Frontal cortex (tissue), 4 donors: ENCODE measurements at places on chromosomes 7 and 10.

DNA sequence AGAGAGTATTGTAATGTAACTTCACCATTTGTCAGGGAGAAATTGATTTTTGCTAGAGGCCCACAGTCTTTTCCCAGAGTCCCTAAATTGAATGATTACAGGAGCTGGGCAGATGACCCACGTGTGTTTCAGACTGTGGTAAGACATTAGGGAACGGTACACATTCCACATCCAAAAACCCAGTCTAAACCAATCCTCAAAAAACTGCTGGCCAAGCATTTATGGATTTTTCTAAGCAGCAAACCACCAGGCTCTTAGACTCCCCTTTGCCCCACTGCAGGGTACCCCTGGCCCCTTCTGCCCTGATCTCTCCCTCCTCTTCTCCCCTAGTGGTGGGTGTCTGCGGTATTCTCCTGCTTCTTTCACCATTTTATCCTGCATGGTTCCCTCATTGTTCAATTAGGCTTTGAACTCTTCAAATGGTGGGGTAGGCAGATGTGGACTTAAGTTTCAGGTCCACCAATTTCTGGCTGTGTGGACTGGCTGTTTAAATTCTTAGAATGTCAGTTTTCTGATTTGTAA lies 135.5 kb upstream of the SORCS3 start:
- DNase-seq = no peak

DNA sequence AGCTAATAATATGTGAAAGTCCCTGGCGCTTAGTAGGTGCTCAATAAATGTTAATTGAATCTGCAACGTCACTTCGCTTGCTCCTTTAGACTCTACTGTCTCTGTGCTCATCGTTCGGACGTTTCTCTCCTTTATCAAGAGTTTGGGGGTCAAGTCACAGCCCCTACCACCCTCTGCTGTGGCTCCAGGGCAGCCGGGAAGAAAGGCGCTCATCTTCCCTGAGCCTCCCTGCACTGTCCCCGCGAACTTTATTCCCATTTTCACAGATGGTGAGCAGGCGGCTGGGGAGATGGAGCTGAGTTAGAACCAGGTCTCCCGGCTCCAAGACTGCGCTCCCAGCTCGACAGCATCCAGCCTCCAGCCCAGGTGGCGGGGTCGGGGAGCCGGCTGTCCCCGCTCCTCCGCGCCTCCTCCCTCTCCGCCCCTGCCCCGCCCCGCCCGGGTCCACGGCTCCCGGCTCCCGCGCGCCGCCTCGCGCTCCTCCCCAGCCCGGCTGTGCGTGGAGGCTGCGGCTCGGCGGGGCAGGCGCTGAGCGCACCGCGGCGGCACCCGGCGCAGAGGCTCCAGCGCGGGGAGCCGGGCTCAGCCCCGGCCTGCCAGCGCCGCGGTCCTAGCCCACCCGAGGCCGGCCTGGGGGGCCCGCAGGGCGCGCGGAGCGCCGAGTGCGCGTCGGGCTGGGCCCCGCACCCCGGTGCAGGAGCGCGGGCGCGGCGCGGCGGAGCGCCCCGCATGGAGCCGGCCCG lies at the start of gene CLEC2L:
Gene CLEC2L, plus strand, starts transcription at position 487 of the 743 bp plus-strand sequence. Its CDS starts 243 bp downstream, at position 730.
- DNase-seq = peak; percentile 58

- DNase-seq = no peak
These were observed 93.3 kb downstream of the DLG5 start for GRCh38 chr10:77833225-77833624.

- no peak for DNase-seq
These were observed 15.6 kb upstream of the ZNF25 start for GRCh38 chr10:37992083-37992482.

GRCh38 chr10:62856021-62856420 lies 39.9 kb upstream of the EGR2 start:
- DNase-seq = no peak

- DNase-seq = no peak
These were observed 47.3 kb upstream of the TMEM213 start for GRCh38 chr7:138750473-138750872.

DNA sequence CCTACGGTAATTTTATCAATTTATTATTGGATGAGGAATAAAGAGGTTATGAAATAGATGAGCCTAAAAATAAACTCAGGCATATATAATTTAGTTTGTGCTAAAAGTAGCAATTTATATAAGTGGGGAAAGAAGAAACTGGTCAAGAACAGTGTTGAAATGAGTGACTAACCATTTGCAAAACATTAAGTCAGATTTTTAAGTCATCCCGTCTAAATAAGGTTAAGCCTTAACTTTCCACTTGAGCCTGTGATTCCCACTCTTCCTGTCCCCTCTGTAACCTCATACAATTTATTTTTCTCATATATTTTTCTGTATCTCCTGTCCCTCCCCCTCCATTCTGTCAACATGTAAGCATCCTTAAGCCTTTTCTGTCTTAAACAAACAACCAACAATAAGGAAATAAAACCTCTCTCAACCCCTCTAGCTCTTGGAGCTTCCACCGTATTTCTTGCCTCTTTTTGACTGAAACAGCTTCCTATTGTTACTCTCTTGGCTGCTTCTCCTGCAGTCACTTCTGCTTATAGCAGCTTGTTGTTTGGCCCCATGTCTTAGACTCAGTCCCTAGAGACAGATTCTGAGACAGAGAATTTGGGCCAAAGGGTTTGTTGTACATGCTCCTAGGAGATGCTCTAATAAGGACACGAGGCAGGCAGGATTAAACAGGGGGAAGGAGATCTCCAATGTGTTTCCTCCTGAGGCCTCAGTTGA lies 109.7 kb downstream of the GNAI1 start:
- DNase-seq = no peak

GRCh38 chr7:12715372-12716133 lies 28.1 kb downstream of the ARL4A start:
- peak; percentile 12 for DNase-seq

DNA sequence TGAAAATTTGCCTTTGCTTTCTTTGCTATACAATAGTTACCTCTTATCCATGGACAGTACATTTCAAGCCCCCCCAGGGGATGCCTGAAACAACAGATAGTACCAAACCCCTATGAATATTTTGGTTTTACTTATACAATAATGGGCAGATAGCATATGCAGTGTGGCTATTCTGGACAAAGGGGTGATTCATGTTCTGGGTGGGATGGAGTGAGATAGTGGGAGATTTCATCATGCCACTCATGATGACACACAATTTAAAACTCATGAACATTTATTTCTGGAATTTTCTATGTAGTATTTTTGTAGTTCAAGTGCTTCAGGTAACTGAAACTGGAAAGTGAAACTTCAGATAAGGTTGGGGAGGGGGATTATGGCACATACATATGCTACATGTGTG lies 12.0 kb downstream of the STARD3NL start:
- no peak for DNase-seq

DNA sequence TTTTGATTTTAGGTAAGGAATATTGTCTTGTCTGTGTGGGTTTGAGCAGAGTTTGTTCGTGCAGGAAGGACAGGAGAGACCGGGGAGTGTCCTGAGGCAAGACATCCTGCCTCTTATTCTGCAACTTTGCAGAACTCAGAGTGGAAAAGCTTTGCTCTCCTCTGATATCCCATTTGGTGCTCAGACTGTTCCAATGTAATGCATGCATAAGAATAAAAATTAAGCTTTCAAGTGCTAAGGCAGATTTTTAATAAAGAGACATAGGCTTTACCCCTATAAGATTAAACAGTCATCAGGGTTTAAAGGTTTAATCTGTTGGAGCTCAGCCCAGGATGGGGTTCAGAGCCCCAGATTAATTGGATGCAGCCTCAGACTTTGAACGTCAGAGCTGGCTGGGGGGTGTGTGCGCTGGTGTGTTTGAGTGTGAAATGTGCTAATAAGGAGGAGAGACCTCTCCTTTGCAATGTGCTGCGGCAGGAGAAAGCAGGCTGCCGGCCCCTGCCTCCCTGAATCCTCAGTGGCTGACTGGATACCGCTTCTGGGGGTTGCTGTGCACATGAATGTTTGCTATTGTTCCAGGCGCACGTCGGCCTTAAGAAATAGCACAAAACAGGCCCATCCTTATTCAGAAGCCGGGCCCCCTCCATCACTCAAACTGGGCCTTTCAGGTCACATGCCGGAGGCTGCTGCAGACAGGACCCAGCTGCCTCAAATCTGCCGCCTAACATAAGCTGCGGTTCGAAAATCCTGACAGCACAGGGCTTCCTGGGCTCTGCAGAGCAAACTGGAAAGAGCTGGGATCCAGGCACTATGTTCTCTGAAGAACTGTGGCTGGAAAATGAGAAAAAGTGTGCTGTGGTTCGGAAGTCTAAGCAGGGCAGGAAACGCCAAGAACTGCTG lies 84.1 kb upstream of the PRR15 start:
- DNase-seq = no peak

- no peak for DNase-seq
These were observed 214.5 kb downstream of the MBL2 start for GRCh38 chr10:52558090-52558489.

GRCh38 chr10:91190388-91190870 lies 30.0 kb upstream of the PCGF5 start:
- DNase-seq = peak; percentile 27

GRCh38 chr7:157652954-157653826 lies 316.4 kb downstream of the DNAJB6 start:
- DNase-seq = no peak

GRCh38 chr10:33132626-33133025 lies 174.6 kb upstream of the ITGB1 start:
- no peak for DNase-seq

DNA sequence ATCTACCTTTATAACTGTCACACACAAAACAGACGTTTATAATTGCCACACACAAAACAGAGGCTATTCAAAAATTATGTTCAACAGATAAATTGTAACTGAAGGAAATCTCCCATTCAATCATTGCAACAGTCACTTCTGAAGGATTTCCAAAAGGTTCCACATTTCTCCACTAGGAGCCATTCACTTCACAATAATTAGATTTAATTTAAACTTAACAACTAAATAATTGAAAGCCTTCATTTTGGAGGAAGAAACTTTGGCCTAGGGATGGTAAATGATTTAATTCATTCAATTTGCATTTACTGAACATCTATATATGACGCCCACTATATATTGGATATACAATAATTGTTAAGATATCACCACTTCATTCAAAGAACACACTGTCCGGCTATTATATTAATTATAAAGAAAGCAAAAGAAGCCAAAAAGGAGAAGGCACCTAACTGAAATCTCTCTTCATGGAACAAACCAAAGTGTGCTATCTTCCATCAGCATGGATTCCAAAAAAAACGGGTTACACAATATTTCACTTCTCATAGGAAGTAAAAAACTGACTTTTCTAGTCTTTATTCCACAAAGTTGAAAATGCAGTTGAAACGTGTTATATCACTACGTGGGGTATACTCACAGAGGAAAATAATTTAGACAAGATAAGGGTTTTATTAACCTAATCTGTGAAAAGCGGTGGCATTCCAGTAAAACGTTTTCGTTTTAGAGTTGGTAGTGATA lies 1.7 kb downstream of the ATAD1 start:
- DNase-seq = no peak

GRCh38 chr7:104627516-104627915 lies 299.1 kb downstream of the LHFPL3 start:
- DNase-seq = no peak

- DNase-seq = no peak
These were observed 307.7 kb downstream of the MDFIC start for GRCh38 chr7:115229401-115230105.

DNA sequence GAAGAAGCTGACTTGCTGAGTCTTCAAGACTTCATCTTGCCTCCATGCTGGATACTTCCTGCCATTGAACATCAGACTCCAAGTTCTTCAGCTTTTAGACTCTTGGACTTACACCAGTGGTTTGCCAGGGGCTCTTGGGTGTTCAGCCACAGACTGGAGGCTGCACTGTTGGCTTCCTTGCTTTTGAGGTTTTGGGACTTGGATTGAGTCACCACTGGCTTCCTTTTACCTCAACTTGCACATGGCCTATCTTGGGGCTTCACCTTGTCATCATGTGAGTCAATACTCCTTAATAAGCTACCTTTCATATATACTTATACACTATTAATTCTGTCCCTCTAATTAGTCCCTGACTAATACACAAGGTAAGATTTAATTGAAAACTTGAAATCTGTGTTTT lies 361.7 kb upstream of the SEMA3C start:
- DNase-seq = no peak

GRCh38 chr10:5890452-5890915 lies 441 bp downstream of the FBH1 start:
- DNase-seq = no peak

GRCh38 chr10:50614444-50615137 lies 9.2 kb downstream of the SGMS1 start:
- no peak for DNase-seq

- no peak for DNase-seq
These were observed 1028.7 kb downstream of the XPNPEP1 start for GRCh38 chr10:108894402-108895301.

DNA sequence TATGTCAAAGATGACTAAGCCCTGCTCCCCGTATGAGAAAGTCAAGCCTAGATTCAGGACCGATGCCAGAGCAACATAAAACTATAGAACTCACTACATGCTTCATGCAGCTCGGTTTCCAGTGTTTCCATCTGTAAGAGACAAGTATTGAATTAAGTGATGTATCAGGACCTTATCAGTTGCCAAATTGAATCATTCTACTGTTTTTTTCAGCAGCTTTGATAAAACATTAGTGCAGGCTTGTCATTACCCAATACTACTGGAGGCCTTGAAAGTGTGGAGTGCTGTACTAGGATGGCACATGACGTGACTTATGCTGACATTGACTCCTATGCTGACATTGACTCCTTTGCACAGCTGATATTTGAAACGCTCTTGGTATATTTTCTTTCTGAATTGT lies 10.8 kb upstream of the NRP1 start:
- DNase-seq = no peak

GRCh38 chr10:117535298-117536071 lies 7.1 kb upstream of the EMX2 start:
- peak; percentile 23 for DNase-seq

GRCh38 chr10:63480237-63480636 lies 14.5 kb upstream of the JMJD1C start:
- DNase-seq = no peak
